ENCODE measurements at places on chromosomes 4 and X. TPM values are rescaled to one million over a fixed set of nuclear protein-coding genes. Genes with fewer than 3 reads are reported as not detected.

DNA sequence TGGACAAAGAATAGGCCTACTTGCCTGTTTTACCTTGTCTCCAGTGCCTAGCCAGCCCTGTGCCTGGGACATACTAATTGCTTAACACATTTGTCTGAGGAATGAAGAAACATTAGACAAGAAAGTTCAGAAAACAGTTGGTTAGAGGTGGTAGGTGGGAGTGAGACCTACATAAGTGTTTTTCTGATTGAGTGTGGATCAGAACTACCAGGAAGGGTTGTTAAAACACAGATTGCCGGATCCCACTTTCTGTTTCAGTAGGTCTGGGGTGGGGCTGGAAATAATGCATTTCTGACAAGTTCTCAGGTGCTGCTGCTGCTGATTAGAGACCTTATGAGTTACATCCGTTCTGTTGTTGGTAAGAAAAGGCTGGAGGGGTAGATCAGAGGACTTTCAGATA, 5.7 kb upstream of the JADE1 start:
- DNase-seq = no peak

- DNase-seq = no peak
Measured at GRCh38 chr4:47465004-47465403, 1.5 kb upstream of the COMMD8 start.

DNA sequence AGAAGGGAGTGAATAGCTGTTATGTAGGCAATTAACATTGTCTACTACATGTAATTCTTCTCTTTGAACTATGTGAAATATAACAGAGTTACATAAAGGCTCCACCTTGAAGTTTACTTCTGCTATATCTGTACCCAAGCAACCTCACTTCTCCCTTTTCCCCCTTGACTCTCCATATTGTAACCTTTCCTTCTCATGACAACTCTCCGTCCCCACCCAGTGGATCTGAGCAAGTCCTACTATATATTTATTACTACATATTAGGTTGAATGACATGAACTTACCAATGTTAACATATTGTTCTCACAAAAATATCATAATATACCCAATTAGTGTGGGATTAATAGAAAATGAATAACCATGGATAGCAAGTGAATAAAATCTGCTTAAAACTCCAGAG, 93.2 kb upstream of the ATP8A1 start:
- DNase-seq = no peak

GRCh38 chrX:17590892-17591740, 146.2 kb upstream of the SCML1 start:
- DNase-seq = peak; percentile 54

GRCh38 chrX:30830326-30830943, 58.6 kb downstream of the TAB3 start:
- DNase-seq = no peak

DNA sequence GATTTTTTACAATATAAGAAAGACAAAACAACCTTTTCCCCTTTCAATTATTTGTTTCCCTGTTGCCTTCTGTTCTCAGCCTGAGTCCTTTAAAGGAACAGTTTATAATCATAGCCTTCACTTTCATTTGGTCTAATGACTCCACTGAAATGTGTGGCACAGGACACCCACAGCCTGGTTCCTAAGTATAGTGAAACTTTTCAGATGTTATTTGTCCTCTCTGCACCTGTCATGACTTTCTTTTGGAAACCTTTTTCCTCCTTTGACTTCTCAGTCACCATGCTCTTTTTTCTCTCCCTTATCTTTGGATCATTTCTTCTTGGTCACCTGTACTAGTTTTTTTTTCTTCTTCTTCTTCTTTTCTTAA, 237.8 kb upstream of the ANXA3 start:
- DNase-seq = no peak

- DNase-seq = no peak
Measured at GRCh38 chr4:4981427-4981826, 37.8 kb downstream of the CYTL1 start.

DNA sequence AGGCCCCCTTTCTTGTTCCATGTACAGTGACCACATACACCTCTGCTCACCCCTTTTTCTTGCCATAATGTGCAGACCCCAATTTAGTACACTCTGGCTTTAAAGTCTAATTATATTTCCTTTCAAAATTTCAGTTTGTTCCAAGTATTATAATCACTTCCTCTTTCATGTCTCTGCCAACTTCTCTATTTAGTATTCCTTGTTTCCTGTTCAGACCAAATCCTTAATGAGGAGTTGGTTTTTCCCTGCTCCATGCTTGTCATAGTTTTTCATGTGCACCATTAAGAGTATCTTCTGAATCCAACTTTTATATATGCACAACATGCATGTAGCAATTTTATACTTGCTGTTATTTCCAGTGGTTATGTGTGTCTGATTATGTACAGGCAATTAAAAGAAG, 32.3 kb downstream of the USP53 start:
- no peak for DNase-seq

GRCh38 chrX:47723689-47724088, 64.7 kb upstream of the UXT start:
- DNase-seq = no peak

GRCh38 chr4:174910271-174910670, 7.9 kb upstream of the ADAM29 start:
- no peak for DNase-seq

DNA sequence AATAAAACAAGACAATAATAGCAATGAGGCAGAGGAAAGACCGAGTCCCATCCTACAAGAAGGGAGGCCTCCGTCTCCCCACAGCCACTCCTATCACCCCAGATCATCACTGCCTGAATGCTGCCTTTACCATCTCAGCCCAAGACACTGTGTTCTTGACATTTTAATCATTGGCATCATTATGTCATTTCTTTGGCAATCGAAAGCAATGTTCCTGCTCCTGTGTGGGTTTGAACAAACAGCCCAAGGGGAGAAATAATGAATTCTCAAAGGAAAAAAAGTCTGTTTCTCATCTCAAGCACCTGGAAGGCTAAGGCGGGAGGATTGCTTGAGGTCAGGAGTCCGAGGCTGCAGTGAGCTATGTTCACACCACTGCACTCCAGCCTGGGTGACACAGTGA, 73.0 kb upstream of the ACSL1 start:
- DNase-seq = no peak

DNA sequence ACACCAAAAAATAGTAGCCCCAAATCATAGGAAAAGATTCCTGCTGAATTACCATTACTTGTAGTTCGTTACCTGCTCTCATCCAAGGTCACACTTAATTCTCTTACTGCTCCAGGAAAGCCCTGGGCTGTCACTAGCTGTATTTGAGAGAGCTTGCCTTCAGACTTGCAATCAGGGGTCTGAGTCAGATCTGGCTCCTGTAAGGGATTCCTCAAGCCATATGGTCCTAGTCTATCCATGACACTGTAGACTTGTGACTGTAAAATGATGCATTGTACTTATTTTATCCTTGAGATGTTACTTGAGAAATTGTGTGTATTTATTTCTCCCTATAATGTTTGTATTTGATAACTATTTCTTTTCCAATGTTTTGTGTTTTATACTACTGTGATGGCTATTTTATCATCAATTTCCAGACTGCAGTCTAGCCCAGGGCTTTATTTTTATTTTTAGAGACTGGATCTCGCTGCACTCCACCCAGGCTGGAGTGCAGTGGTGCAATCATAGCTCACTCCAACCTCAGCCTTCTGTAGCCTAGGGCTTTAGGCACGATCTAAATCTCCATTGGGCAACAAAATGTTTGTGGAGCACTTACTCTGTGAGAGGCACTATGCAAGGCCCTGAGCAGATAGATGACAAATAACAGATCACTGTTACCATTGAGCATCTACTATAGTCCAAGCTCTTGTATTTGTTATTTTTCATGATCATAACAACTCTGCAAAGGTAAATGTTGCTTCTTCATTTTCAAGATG, 24.2 kb downstream of the ERVMER34-1 start:
- DNase-seq = no peak

DNA sequence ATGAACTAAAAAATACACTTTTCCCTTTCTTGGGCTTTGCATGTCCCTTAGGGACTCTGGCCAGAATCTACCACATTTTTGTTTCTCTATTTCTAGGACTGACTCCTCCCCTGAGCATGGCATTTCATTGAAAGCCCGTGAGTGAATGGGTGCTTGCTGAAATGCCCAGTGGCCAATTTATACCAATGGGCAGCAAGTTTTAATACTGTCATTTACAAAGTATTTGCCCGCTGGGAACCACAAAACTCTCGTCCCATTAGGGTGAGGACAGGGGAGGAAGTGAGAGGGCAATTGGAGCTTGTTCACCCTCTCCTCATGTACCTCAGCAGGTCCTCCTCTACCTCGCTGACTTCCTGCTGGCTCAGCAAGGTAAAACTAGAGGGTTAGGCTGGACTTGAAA, 1.1 kb downstream of the SRPX2 start:
- no peak for DNase-seq

DNA sequence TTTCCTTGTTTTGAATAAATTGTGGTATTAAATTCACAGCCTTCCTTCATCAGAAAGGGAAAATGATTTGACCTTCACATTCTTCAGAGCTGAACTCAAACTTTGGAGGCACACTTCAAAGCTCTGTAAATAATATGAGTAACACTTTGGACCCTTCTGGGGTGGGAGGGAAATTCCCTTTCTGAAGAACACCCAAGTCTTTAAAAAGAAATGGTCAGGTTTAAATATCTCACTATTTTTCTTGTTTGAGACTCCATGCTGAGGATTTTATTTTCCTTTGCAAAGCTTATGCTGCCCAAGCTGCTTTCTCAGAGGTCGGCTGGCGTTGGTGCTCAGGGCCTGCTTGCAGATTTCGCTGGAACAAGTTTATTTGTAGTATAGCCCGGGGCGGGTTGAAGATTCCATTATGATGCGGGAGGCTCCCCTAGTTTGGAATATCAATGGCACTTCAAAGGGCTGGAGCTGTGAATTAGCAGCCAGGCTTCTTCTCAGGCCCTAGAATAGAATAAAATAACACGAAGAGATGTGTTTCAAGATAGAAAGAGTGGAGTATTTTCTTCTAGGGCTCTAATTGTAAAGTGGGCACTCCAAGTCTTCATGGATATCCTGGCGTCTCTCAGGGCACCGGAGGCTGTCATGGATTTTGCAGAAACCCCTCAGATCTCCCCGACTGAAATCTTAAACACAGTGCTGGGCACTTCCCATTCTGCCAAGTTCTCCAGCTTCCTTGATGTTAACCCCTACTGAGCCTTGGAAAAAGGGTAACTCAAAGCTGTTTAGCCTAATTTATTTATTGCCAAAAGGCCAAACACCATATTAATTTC, 315.6 kb downstream of the GPAT3 start:
- DNase-seq = no peak

DNA sequence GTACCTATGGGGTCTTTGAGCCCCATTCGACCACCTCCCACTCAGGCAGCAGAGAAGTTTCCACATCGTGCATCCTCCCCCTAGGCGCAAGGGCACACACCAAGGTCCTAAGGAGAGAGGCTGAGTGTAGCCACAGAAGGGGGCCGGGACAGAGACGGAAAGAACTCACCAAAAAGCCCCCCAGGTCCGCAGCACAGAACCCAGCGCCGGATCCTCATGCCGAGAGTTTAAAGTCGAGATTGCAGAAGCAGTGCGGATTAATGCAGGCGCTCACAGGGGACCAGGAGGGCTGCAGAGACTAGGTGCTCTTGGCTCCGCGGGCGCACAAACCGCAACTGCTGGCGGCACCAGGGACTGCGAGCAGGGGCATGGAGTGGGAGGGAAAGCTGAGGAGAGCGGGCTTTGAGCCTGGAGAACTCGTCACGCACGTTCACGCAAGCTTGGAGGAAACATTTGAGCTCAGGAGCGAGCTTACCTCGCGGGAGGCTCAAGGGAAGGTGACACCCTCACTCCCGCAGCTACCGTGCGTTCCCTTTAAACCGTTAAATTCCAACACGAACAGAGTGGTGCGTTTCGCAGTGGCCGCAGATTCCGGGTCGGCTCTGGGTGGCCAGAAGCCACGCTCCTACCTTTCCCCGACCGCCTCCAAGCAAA, 8.5 kb downstream of the NKX3-2 start:
- DNase-seq = no peak

DNA sequence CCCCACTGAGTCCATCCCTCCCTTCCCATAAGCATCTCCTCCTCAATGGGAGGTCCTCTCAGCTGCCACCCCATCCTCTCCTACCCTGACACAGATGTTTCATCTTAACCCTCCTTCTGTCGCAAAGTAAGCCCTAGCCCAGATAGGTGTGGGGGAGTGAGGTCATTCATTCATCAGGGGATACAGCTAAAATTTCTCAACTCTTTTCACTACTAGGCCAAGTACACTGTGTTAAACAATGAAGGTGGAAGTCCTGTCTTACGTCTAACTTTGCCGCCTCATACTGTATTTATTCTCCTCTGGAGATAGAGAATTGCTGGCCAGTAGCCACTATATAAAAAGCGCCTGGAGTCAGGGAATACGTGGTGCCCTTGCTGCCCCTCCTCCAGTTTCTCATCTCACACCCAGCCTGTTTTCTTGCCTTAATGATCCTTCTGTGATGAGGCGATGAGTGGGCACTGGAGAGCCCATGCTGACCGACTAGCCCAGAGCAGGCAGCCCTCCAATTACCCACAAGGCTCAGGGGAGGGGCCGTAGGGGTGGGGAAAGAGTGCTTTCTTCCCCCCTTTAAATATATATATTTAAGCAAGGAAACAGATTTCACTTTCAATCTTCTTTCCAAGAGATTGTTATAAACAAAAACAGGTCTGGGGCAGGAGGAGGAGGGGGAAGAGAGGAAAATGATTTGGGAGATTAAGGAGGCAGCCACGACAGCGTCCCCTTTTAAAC, 149.5 kb downstream of the PJA1 start:
- DNase-seq = no peak

DNA sequence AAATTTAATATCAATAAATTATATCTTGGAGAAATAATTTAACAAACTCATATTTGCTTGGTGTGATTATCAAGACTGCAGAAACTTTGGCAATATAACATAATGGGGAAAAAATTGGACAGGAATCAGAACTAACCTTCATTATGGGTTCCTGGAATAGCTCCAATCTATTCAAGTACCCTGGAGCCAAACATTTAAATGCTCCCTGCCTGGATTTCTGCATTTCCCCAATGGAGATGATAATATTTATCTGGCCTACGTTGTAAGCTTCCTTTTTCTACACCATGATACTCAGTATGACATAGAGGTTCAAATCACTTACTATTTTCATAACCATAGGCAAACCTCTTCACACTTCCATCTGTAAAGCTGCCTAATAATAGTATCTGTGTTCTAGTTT, 326.8 kb downstream of the TRIML1 start:
- no peak for DNase-seq

DNA sequence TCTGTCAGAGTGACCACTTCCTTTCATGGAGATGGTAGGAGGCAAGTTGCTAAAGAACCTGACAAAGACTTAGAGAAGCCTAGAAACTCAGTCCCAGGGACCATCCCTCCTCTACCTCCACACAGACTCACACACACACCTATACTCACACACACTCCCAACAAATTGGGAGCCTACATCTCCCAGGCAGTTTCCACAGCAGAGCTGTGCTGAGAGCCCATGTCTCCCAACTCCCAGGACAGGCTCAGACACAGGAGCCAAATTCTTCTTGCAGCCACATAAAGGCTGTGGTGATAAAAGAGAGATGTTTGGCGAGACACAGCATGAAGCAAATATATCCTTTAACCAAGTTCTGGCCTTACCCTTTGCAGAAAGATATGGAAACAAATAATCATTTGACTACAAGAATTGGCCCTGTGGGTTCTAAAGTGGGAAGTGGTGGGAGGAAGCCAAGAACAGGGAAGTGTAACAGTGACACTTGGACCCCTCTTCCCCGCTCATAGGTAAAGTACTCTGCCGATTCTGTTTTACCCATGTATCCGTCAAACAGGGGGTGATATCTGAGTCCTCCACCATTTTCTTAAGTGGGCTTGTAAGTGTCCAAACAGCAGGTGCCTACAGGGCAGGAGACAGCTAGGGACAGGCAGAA, 11.0 kb upstream of the IDS start:
- DNase-seq = no peak

Gene NPFFR2
- total RNA-seq = not detected

Gene PGRMC1
- total RNA-seq = 15.0 TPM

Gene CXCL1
- total RNA-seq = 0.81 TPM

Gene LRIT3
- not detected for total RNA-seq

Gene MBNL3
- 31.1 TPM for total RNA-seq

Gene HS6ST2
- 0.08 TPM for total RNA-seq

Data from Right ventricle myocardium superior (tissue), 1 donor.